ENCODE measurements at places on chromosomes 11 and 22. TPM values are rescaled to one million over a fixed set of nuclear protein-coding genes. Genes with fewer than 3 reads are reported as not detected.

The IL18 gene
- total RNA-seq, result 1.6 TPM

The RRAS2 gene
- total RNA-seq, result 138 TPM

The VSIG10L2 gene
- total RNA-seq, result not detected

The CHRDL2 gene
- total RNA-seq, result not detected

The SMIM35 gene
- total RNA-seq, result not detected

The GAB4 gene
- total RNA-seq, result not detected

The CASP1 gene
- total RNA-seq, result 31.1 TPM

The PRODH gene
- not detected for total RNA-seq

The MS4A12 gene
- not detected for total RNA-seq

The CCDC15 gene
- 2.6 TPM for total RNA-seq

The EFCAB6 gene
- 0.32 TPM for total RNA-seq

The C11orf42 gene
- under 0.01 TPM for total RNA-seq

The HEPACAM gene
- under 0.01 TPM for total RNA-seq

The MS4A3 gene
- not detected for total RNA-seq

The SLC35E4 gene
- 8.2 TPM for total RNA-seq

The RTCB gene
- total RNA-seq, result 98.2 TPM

The NPAS4 gene
- total RNA-seq, result 0.32 TPM

The FGF4 gene
- total RNA-seq, result not detected

The UFD1 gene
- total RNA-seq, result 44.9 TPM

The CRY2 gene
- total RNA-seq, result 14.5 TPM

The APOL5 gene
- total RNA-seq, result not detected

The ELMOD1 gene
- 0.43 TPM for total RNA-seq

The CRYBB2 gene
- not detected for total RNA-seq

The CARD18 gene
- under 0.01 TPM for total RNA-seq

The MS4A4A gene
- not detected for total RNA-seq

The RIC3 gene
- total RNA-seq, result not detected

The TRAPPC4 gene
- total RNA-seq, result 55.4 TPM

The C11orf87 gene
- not detected for total RNA-seq

The OR5A1 gene
- total RNA-seq, result not detected

The HORMAD2 gene
- not detected for total RNA-seq

The CHRM1 gene
- total RNA-seq, result not detected

The GRM5 gene
- under 0.01 TPM for total RNA-seq

The SCGB1A1 gene
- not detected for total RNA-seq

The PATE4 gene
- not detected for total RNA-seq

The DDTL gene
- 3.0 TPM for total RNA-seq

The RFPL2 gene
- total RNA-seq, result not detected

The PACSIN3 gene
- 39.3 TPM for total RNA-seq

The BTG4 gene
- total RNA-seq, result not detected

The OR2AT4 gene
- total RNA-seq, result not detected

The TMEM191C gene
- total RNA-seq, result 1.7 TPM

The PLAAT3 gene
- 6.0 TPM for total RNA-seq
